ENCODE measurements at places on chromosomes 6 and 20.

DNA sequence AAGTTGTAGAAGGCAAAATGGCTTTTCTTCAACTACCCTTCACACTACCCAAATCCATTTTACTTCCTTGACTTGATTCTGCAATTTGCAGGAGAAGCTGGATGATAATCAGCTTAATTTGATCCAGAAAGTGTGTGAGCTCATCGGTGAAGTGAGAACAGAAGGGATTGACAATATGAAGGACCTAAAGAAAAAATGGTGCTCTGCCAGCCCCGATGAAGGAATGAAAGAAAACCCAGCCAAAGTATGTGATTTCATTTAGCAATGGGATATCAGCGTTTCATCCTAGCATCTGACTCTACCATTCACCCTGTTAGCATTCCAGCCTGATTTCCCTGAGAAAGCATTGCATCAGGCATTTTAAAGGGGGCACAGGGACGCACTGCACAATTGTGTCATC, 41.5 kb downstream of the CD164 start:
- DNase-seq, result no peak

GRCh38 chr20:19435821-19436220, 223.4 kb downstream of the SLC24A3 start:
- DNase-seq, result no peak

- DNase-seq, result peak; percentile 53
Observed at GRCh38 chr20:3222635-3223600, 13.6 kb downstream of the ITPA start.

DNA sequence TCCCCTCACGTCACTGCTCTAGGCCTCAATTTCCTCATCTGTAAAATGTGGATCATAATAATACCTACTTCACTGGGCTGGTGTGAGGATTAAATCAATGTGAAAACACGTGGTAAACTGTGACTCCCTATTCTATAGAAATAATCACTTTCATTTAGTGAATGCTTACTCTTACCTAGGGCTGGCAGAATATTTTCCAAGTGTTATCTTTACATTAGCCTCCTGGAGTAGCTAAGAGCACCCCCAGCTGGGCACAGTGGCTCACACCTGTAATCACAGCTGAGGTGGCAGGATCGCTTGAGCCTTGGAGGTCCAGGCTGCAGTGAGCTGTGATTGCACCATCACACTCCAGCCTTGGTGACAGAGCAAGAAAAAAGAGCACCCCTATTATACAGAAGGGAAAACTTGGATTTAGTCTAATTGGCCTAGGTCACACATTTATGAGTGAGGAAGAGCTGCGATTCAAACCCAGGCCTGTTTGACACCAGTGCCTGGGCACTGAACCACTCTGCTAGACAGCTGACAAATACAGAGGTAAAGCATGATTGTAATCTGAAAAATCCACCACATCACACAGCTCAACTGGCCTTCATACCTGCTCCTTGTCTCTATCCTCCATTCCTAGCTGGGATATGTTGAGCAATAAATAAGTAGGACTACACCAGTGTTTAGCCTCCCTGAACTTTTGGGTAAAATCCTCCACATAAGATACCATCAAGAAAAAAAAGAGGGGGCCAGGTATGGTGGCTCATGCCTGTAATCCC, 1.4 kb upstream of the SNTA1 start:
- DNase-seq, result peak; percentile 17

DNA sequence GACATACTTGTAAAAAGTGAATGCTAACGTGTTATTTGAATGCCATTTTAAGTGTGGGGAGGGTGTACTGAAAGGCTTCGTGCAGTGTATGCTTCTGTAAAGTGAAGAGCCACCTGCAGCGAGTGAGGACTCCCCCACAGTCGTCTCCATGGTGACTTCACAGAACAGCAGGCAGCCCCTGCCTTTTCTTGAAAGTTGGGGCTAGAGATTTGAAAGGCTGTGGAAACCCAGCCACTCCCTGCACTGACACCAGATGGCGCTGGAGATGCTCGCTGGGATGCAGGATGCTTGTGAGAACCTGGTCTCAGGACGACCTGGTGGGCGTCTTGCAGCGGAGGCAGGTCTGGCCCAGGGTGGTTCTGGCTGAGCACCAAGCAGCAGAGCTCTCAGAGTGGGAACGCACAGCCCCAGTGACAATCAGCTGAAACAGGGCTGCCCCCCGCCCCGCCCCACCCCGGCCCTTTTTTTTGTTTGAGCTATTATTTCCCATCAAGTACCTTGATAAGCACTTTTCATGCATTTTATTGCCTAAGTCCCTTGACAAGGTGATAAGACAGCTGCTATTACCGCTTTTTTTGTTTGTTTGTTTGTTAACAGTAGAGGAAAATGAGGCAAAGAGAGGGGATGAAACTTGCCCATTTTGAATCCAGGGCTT, 150.3 kb downstream of the SYCP2 start:
- DNase-seq, result no peak

GRCh38 chr20:61888101-61888865, 177.4 kb downstream of the TAF4 start:
- DNase-seq, result no peak

DNA sequence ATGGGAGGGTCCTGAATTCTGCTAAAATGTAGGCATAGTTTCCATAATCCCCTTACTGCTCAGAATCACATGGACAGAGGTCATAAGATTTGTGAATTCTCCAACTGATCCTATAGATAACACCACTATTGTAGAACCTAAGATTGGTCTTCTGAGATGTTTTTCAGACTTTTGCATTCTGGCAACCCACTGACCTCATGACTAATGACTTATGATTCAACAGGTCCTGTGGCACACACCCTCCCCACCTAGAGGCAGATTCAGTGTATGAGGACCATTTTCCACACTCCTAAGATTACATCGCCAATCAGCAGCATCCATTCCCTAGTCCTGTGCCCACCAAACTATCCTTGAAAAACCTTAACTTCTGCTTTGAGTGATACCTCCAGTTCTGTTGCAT, 207.2 kb downstream of the BTBD9 start:
- no peak for DNase-seq

- DNase-seq, result no peak
Observed at GRCh38 chr6:170250455-170250854, 40.4 kb downstream of the DLL1 start.

DNA sequence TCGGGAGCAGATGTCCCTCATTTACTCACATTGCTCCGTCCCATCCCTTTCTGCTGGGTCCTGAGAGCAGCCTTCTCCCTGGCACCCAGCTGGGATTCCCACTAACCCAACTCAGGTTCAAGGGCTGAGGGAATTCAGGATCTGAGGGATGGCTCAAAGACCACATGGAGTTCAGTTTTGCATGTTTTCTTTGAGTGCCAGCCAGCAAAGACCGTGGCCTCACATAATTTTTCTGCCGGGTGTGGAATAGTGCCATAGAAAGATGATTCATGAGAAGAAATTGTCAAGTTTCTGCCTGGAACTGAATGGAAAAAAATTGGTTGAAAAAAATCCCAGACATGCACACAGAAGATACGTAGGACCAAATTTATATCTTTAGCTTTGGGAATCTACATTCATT, 168.6 kb downstream of the CD83 start:
- no peak for DNase-seq

- DNase-seq, result no peak
Observed at GRCh38 chr6:142886431-142887170, 58.4 kb downstream of the HIVEP2 start.

GRCh38 chr20:64140061-64140931, 24.0 kb upstream of the MYT1 start:
- DNase-seq, result no peak

GRCh38 chr6:37723016-37723415, 25.3 kb upstream of the MDGA1 start:
- no peak for DNase-seq

- no peak for DNase-seq
Observed at GRCh38 chr6:44011350-44011920, 115.8 kb downstream of the MRPL14 start.

DNA sequence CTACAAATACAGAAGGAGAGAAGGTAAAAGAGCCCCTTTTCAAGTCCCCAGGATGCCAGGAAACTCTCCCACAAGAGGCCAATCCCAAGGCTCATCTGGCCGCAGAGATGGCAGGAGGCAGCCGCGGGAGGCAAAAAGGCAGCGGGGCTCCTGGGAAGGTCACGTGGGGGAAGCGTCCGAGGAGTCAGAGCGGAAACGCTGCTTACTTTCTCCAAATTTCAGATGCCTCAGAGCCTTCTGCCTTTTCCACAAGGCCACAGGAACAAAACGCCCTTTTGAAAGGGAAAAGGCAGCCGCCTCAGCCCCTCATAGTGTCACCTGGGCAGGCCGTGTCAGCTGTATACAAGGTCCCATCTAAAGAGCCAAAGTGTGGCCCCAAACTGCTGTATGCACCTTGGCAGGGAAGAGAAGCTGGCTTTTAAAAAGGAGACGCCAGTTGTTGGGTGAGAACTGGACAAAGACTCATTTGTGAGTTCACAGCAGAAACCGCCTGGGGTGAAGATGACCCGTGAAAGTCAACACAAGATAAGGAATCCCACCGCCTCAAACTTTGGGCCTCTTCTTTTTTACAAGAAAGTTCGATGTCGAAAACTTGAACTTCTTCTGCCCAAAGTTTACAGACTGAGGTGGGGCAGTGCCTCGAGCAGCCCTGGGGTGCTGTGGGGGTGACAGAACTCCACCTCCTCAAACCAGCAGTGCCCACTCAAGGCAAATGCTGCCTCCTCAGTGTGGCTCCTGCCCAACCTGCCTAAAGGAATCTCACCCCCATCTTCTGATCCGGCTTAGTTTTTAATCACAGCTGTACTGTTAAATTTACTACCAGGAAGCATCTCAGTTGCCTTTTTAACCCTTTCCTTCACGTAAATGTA, 45.4 kb downstream of the EZR start:
- DNase-seq, result no peak

- no peak for DNase-seq
Observed at GRCh38 chr20:58751979-58752378, 59.4 kb downstream of the NPEPL1 start.

GRCh38 chr6:13478525-13478966, 8.9 kb downstream of the GFOD1 start:
- DNase-seq, result no peak

GRCh38 chr6:104357928-104358327, 501.8 kb downstream of the HACE1 start:
- DNase-seq, result no peak

DNA sequence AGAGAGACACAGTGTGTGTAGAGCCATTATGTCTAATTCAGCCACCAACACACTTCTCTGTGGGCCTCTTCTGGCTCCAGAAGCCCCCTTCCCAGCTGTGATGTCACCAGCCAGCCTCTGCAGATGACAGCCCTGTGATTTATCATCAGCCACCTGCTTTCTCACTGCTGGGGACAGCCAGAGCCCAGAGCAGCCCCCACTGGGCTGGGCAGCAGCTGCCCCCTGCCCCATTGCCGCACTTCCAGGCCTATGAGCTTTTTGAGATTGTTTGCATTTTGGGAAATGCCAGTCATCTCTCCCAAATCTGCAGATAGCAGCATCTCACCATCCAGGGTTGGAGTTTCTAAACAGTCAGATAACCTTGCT, 21.9 kb upstream of the STX16 start:
- no peak for DNase-seq

DNA sequence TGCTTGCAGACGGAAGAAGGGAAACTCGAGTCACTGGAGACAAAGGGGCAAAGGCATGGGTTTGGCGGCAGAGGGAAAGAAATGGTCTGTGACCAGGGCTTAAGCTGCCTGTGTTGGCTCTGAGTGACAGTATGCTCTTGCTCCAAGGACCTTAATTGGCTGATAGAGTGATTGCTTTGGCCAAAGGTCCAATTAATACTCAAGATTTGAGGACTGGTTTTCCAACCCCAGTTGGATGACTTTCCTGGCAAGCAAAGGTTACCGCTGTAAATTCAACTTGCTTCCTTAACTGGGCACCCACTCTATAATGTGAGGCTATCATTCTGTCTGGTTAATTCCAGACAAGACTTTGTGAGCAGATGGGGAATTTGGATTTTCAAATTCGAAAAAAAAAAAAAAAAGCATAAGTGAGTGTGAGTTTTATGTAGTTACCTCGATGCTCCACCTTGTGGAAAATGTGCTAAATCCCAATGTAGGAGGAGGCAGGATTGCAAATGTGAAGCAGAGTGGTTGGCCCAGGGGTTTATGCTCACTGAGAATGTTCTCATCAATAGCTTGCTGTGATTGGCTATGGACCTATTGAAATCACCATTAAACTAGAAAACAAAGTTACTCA, 150.7 kb upstream of the GMDS start:
- no peak for DNase-seq

DNA sequence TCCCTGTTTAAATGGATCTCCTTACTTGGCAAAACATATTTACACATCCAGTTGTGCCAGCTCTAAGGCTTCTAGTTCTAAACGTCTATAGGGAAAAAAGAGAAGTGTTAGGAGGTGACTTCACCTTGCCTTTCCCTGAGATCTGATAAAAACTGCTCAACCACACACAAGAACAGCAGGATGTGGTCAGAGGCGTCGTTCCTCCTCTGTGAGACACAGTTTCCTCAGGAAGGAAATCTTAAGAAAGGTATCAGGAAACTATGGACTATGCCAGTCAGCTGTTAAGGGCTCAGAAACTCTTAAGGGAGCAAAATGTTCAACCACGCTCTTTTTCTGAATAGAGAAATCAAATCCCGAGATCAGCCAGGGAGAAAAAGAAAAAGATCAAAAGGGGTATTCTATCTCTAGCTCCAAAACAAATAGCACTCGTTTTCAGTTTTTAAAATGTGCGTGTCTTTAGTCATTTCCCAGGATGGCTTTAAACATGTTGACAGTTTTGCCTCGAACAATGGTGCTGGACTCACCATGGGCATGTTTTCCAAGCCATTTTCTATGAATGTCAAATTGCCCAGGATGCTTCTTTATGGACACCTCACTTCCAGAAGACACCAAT, 154.5 kb downstream of the HACE1 start:
- DNase-seq, result peak; percentile 12

DNA sequence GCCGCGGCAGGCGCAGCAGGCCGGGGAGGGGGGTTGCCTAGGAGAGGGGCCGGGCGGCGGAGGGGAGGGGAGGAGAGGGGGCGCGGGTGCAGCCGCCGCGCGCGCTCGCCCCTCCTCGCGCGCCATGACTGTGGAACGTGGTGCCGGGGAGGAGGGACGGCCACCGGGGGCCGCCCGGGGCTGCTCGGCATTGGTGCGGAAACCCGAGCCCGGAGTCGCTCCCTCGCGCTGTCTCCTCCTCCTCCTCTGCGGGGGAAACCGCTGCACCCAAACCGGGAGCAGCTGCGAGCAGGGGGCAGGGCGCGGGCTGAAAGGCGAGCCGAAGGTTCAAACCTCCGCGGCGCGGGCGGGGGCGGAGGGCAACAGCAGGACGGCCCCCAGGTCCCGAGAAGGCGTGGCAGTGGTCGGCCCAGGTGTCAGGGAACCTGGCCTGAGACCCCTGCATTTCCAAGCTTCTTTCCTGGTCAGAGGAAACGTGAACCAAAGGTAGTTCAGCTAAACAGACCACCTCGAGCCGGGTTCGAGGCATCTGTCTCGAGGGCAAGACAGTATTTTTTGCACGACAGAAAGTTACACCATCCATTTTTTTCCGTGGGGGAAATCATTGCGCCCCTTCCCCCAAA, 1.4 kb upstream of the TRERF1 start:
- DNase-seq, result peak; percentile 73

GRCh38 chr6:142303176-142303533, 1.3 kb downstream of the ADGRG6 start:
- DNase-seq, result no peak

- DNase-seq, result no peak
Observed at GRCh38 chr20:57426831-57427230, 35.6 kb downstream of the RBM38 start.

- peak; percentile 20 for DNase-seq
Observed at GRCh38 chr6:134317471-134318131, at the start of gene SGK1. TSS of gene SGK1 (minus strand) at chr6:134318112. CDS start at chr6:134317460, 652 bp downstream.
